ENCODE measurements at places on chromosomes 1 and 21. TPM values are rescaled to one million over a fixed set of nuclear protein-coding genes. Genes with fewer than 3 reads are reported as not detected.

Gene GNG5
- 86.1 TPM for total RNA-seq

DNA sequence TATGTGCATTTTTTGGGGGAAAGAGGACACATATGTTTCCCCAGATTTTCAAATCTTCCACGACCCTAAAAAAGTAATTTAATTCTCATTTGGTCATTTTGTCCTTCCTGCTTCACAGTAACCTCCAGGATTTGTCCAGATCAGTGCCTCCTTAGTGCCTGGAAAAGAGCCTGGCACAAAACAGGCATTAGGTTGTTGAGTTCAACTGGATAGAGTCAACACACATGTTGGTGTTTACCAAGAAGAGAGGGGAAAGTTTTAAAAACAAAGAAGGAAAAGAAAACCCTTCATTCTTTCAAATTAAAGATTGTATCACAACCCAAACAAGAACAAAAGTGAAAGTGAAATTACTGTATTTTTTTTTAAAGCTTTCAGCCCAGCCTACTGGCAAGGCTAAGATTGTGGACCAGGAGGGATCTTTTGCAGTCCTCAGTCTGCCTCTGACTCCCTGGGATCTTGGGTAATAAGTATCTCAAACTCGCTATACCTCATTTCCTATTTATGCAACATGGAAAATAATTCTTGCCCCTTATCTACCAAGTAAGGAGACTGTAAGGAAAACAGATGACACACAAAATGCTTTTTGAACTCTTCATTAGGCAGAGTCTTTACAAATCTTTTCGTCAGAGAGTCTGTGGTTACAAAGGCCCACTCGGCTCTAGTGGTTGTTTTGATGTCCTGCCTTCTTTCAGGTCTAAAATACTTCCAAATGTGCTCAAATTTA is 57.8 kb downstream of the ZNF281 start:
- ATAC-seq: no peak

- ATAC-seq: peak; percentile 88
Observed at GRCh38 chr1:15303935-15304334, 56.9 kb downstream of the FHAD1 start.

DNA sequence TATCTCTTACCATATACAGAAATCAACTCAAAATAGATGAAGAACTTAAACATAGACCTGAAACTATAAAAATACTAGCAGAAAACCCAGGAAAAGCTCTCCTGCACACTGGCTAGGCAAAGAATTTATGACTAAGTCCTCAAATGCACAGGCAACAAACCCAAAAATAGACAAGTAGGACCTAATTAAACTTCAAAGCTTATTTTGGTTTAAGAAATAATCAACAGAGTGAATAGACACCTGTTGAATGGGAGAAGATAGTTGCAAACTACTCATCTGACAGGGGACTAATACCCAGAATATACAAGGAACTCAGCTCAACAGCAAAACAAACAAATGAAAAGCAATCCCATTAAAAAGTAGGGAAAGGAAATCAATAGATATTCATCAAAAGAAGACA is 40.7 kb downstream of the WARS2 start:
- no peak for ATAC-seq

All from motor neuron (in vitro differentiated cells).